Mammary epithelial cell (primary cell): ENCODE measurements at places on chromosomes 1 and 21. TPM values are rescaled to one million over a fixed set of nuclear protein-coding genes. Genes with fewer than 3 reads are reported as not detected.

Gene PSRC1
- total RNA-seq: 5.8 and 24.0 TPM in 2 replicates

Gene KRTAP12-2
- not detected in 2 replicates for total RNA-seq

Gene RBM8A
- 172 and 206 TPM in 2 replicates for total RNA-seq

Gene TSTD1
- 73.7 TPM for total RNA-seq

Gene TNFRSF18
- not detected in 2 replicates for total RNA-seq

Gene EPHB2
- total RNA-seq: 3.9 and 4.9 TPM in 2 replicates

Gene LHX8
- total RNA-seq: not detected in 2 replicates

Gene PATJ
- 53.3 TPM for total RNA-seq

Gene CCDC185
- not detected in 2 replicates for total RNA-seq

Gene CELA2A
- total RNA-seq: not detected in 2 replicates

Gene NPL
- total RNA-seq: 4.3 TPM

Gene PERM1
- total RNA-seq: not detected in 2 replicates

Gene KCNK2
- total RNA-seq: not detected in 2 replicates

Gene TTF2
- total RNA-seq: 15.5 TPM

Gene LMX1A
- total RNA-seq: not detected

Gene RXFP4
- total RNA-seq: not detected in 2 replicates

Gene CFAP74
- 0.07 TPM in 1 of 2 replicates, not detected in the other for total RNA-seq

Gene PRXL2B
- total RNA-seq: 17.9 and 29.1 TPM in 2 replicates

Gene FALEC
- not detected for total RNA-seq

Gene FHAD1
- total RNA-seq: 0.12 TPM in 1 of 2 replicates, not detected in the other

Gene CD34
- total RNA-seq: not detected in 2 replicates

Gene TFF2
- total RNA-seq: not detected

Gene ACTN2
- total RNA-seq: 0.67 TPM in 1 of 2 replicates, not detected in the other

Gene OR2T29
- not detected for total RNA-seq

Gene TRAF3IP3
- total RNA-seq: 0.28 TPM in 1 of 2 replicates, not detected in the other

Gene IL6R
- 28.7 TPM for total RNA-seq

Gene GBP6
- 7.0 TPM for total RNA-seq

Gene CA6
- total RNA-seq: not detected in 2 replicates

Gene PDPN
- total RNA-seq: 26.6 and 39.4 TPM in 2 replicates

Gene RIPK4
- total RNA-seq: 31.7 and 50.1 TPM in 2 replicates
